ENCODE measurements at places on chromosomes 11 and 22.

DNA sequence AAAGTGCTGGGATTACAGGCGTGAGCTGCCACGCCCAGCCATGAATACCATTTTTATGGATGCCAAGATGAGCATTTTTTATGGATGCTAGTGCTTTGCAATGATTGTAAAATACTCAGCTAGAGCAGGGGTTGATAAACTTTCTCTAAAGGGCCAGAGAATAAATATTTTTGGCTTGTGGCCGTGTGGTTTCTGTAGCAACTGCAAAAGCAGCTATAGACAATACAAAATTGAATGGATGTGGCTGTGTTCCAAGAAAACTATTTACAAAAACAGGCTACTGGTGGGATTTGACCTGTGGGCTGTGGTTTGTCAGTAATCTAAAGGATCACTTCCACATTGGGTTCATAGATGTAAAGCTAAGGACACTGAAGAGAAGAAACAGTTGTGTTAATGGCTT, 56.0 kb downstream of the COMMD9 start:
- DNase-seq, result peak; percentile 72

- no peak for DNase-seq
Measured at GRCh38 chr22:48885271-48885918, 942.3 kb downstream of the BRD1 start.

GRCh38 chr11:35150454-35150853, 11.5 kb downstream of the CD44 start:
- no peak for DNase-seq

GRCh38 chr11:99422581-99423427, 402.1 kb downstream of the CNTN5 start:
- no peak for DNase-seq

- DNase-seq, result no peak
Measured at GRCh38 chr11:68216171-68216938, 3.3 kb upstream of the KMT5B start.

GRCh38 chr22:18044548-18045271, 20.3 kb upstream of the MICAL3 start:
- no peak for DNase-seq

DNA sequence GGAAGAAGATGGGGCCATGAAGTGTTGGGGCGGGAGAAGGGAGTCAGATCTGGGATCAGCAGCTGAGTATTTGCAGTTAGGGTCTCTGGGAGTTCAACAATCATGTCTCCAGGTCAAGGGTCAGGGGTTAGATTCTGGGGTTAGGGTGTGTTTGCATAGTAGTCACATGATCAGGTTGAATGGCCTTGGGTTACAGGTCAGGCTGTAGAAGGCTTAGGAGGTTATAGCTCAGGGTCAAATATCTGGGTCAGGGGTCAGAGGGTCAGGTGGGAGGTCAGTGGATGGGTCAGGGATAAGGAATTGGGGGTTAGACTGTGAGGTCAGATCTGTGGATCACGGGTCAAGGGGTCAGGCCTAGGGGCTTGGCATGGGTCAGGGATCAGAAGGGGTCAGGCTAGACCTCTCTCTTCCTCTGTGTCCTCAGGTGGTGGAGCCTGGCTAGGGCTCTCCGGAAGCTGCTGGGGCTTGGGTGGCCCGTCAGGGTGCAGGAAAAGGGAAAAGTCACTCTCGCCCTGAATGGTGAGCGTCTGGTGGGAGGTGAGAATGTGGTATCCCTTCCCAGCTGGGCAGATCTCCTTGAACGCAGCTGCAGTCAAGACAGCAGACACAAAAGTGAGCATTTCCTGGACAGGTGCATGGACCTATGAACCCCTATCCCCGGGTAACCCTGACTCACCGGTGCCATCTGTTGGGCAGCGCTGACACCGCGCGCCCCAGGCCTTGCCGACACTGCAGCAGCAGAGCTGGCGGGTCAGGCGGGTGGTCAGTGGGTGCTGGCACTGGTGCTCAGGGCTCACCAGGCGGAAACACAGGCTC, 6.4 kb downstream of the LTBP3 start:
- no peak for DNase-seq

DNA sequence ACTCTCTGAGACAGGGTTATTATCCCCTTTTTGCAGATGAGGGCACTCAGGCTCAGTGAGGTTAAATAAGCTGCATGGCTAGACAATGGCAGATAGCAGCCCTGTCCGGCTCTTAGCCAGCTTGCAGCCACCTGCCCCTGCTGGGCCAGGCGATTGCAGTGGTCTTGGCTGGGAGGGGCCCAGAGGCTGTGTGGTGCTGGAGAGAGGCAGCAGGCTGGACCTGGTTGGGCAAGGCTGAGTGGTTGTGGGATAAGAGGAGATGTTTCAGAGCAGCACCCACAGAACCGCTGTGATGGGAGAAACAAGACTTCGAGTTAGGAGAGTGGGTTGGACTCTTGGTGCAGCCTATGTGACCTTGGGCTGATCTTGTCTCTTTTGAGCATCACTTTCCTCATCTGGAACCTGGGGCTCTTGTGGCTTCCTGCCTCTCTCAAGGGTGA, 25.5 kb downstream of the PTPRJ start:
- DNase-seq, result no peak

DNA sequence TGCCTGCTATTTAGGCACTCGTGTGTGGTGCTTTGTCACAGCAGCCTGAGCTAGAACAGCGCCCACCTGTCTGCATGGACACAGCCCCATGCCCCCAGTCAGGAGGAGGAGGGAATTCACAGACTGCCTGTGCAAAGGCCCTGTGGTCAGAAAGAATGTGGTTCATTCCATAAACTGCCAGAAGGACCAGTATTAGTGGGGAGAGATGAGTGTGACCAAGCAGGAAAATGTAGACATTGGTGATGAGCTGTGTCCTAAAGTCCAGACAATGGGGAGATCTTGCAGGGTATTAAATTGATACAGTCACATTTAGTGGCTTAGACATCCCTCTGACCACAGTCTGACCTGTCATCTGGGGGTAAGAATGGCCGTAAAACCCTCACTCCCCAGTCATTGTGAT, 83.7 kb upstream of the LINC01488 start:
- DNase-seq, result peak; percentile 59

DNA sequence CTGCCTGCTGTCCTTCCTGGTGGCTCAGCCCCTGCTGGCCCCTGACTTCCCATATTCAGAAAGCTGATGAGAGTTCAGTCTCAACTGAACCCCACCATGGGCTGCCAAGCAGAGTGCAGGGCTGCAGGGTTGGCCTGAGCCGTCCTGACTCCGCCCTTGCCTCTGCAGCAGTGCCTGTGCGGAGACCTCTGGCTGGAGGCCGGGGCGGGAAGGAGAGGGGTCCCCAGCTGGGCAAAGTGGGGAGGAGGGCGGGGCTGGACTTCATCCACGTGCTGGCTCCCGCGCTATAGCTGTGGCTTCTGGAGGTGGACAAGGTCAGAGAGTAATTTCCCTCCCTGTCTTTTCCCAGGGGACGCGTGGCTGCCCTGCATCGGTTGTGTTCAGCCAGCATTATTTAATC, 13.6 kb downstream of the GLB1L3 start:
- no peak for DNase-seq

DNA sequence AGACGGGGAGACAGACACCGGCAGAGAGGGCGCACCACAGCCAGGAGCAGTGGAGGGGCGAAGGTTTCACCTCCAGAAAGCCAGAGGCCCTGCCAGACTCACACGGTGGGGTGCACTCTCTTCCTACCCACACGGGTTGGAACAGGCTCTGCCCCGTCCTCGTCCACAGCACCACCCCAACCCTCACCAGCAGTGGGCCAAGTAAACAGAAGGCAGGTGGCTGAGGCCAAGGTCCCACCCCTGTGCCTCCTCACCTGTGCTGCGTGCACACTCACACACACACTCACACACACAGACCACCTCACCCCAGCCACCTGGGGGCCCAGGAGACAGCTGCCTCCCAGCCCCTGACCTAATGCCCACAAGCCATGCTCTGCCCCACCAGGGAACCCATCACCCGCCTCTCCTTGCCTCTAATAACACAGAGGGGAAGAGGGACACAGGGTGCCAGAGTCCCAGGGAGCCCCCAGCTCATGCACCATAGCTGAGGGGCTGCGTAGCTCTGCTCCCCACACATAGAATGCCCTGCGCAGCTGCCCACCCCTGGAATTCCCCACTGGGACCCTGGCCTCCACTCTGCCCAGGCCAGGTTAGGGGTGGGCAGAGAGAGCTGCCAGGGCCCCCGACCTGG, 3.1 kb downstream of the CYB5R3 start:
- no peak for DNase-seq

DNA sequence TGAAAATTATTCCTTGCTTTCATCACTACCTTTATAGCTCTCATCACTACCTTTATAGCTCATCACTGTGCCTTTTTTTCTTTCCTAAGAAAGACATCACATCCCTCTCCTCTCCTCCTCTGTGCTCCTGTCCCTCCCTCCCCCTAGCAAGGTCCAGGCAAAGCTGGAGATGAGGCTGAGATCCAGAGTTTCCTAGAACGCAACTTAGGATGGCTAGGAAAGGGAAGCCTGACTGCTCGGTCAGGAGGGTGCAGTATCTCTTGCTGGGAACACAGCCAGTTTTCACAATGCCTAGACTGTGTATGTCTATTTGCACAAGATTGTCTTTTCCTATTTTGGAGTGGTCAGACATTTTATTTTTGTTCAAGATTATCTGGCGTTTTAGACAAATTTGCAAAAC, 24.7 kb downstream of the TUB start:
- no peak for DNase-seq

- DNase-seq, result no peak
Measured at GRCh38 chr11:72630104-72630852, 43.9 kb downstream of the PDE2A start.

- no peak for DNase-seq
Measured at GRCh38 chr11:20238712-20239111, 78.4 kb upstream of the DBX1 start.

GRCh38 chr22:30943368-30943767, 25.2 kb downstream of the MORC2 start:
- no peak for DNase-seq

DNA sequence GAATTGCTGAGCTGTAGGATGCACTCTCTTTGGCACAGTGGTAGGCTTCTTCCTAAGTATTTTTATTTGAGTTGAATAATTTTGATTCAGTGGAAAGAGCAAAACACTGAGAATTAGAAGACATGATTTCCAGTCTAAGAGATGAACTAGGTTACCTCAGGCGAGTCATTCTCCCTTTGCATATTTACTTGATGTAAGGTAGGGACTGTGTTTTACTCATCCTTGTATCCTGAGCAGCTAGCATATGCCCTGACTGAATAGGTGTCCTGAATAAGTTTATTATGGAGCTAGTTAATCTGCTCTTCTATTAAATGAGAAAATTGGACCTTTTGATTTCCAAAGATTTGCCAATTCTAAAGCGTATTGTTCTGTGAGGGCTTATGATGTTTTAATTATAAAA, 50.7 kb downstream of the STIM1 start:
- no peak for DNase-seq

- DNase-seq, result no peak
Measured at GRCh38 chr11:65962141-65962564, 619 bp downstream of the SART1 start.

DNA sequence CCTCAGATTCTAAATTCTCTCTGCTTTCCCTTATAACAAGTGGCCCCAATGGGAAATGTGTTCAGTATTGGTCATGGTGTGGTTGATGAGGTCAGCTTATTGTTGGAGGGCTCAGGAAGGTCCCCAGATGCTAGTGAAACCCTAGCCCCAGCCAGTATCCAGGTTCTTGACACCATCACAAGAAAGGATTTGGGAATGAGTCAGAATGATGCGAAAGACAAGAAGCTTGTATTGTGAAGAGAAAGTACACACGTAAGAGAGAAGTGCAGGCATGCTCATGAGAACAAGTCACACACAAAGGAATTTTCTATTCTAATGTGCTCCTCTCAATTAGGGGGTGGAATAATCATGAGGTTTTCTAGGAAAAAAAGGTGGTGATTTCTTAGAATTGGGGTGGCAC, 34.9 kb upstream of the TRPC6 start:
- no peak for DNase-seq

DNA sequence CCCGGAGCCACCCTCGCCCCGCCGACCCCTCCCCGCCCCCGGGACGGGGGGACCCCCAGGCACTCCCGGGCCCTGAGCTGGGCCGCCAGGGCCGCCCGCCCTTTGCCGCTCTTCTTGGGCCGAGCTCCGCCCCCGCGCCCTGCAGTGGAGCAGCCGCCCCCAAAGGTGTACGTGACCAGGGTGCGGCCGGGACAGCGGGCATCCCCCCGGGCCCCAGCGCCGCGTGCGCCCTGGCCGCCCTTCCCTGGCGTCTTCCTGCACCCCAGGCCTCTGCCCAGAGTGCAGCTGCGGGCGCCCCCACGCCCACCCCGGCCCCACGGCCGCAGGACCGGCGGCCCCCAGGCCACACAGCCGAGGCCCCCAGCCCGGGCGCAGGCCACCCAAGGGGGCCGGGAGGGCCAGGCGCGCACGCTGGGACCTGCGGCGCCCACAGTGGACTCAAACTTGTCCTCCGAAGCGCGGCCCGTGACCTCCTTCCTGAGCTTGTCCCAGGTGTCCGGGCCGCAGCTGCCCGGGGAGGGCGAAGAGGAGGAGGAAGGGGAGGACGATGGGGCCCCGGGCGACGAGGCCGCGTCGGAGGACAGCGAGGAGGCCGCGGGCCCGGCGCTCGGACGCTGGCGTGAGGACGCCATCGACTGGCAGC, 7.4 kb downstream of the B4GALNT4 start:
- DNase-seq, result no peak

DNA sequence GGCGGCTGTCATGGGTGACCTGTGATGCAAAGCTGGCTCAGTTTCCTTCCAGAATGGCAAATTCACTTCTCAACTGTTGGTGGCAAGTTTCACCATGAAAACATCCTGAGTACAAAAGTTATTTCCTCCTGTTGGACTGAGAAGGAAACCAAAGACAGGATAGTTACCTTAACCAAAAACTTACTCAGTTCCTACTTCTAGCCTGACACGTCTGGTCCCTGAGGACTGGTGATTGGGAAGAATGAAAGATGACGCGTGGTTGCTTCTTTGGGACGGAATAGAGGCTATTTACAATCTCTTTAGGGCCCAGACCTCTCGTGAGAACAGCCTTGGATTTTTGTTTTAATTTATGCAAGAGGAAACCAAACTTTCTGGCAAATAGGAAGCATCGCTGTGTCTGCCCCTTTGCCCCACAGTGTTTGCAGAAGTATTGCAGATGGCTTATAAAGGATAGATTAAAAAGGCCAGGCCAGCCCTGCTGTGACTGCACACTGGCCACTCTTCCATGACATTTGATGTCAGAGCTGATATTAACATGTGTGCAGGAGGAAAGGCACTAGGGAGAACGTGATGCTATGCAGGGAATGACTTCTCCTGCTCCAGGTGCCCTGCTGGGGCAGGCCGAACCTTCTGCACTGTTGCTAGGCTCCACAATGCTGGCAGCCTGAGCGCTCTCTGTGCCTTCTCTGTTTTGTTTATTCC, 7.6 kb downstream of the VPS26B start:
- no peak for DNase-seq

- peak; percentile 83 for DNase-seq
Measured at GRCh38 chr11:20031155-20032001, 128.9 kb downstream of the DBX1 start.

DNA sequence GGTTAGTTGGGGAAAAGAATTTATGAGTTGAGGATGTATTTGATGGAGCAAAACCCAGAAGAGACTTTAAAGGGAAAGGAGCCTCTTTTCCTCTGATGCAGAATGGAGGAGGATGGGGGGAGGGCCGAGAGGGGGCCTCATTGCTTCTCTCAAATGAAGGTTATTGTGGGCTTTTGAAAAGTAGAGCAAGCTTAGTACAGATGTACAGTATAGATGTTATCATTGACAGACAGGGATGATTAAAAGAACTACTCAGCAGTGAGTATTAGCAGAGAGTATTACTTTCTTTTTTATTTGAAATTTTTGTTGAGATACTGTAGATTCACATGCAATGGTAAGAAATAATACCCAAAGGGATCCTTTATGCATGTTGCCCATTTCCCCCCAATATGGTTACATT, 98.1 kb downstream of the TEAD1 start:
- no peak for DNase-seq

Data from SJSA1 (cell line).